ENCODE measurements at places on chromosomes 13 and 19. TPM values are rescaled to one million over a fixed set of nuclear protein-coding genes. Genes with fewer than 3 reads are reported as not detected.

LIG1 gene
- total RNA-seq: 57.6 TPM

ZNF317 gene
- 13.9 TPM for total RNA-seq

TNFAIP8L1 gene
- total RNA-seq: 30.5 TPM

PET100 gene
- 28.9 TPM for total RNA-seq

OVOL3 gene
- not detected for total RNA-seq

DCUN1D2 gene
- total RNA-seq: 7.7 TPM

CEACAM6 gene
- total RNA-seq: not detected

LGALS14 gene
- not detected for total RNA-seq

GJB2 gene
- 0.14 TPM for total RNA-seq

FBXO17 gene
- total RNA-seq: 24.2 TPM

ZNF878 gene
- 0.26 TPM for total RNA-seq

ZNF221 gene
- 7.7 TPM for total RNA-seq

IGFL2 gene
- not detected for total RNA-seq

RASAL3 gene
- total RNA-seq: 0.79 TPM

ZSCAN4 gene
- not detected for total RNA-seq

OR4F17 gene
- total RNA-seq: not detected

SCAMP4 gene
- total RNA-seq: 26.2 TPM

JAK3 gene
- 3.0 TPM for total RNA-seq

MEIOSIN gene
- total RNA-seq: not detected
